ENCODE measurements at places on chromosomes 2 and 18.

GRCh38 chr2:241772063-241772499 is 4.5 kb upstream of the GAL3ST2 start:
- no peak for DNase-seq

GRCh38 chr18:46424898-46425297 is 232.1 kb downstream of the LOXHD1 start:
- DNase-seq: no peak

- no peak for DNase-seq
Observed at GRCh38 chr2:88006912-88007439, 9.4 kb downstream of the RNU2-63P start.

DNA sequence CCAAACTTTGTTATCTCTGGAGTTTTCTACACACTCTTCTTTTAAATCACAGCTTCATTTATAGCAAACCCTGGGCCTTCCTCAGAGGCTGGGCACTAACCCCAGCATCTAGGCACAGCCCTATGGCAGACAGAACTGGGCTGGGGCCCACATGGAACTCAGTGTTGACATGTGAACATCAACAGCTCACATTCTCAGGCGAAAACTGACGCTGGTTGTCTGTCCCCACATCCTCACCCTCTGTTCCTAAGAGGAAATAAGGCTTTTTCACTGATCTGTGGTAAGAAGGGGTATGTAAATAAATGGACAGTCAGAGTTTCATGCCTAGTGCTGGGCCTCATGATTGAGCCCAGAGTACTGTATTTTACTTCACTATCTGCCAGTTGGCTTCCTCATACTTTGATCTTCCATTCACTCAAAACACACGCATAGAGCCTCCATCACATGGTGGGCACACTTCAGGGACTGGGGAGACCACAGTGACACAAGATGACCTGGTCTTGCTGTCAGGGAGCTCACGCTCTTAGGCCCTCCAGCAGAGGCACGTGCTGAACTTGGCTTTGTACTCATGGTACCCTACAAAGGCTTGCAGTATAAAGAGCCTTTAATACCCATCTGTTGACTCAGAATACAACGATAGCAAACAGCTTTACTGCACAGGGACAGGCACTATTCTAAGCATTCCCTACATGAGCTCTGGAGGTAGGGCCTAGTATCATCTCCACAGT is 43.0 kb downstream of the EFEMP1 start:
- no peak for DNase-seq

DNA sequence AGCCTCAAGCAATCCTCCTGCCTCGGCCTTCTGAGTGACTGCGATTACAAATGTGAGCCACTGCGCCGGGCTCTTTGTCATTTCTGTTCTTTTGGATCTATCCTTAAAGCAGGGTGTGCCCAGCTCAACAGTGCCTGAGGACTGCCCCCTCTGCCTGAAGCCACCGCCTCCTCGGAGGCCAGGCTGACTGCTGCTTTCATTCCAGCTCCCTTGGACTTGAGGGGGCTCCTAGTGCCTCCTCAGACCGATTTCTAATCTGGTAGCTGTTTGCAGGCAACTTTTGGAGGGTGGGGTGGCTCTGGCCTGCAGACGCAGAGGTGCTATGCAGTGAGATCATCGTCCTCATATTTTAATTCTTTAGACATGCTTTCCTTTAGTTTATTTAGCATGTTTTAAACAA is 35.9 kb upstream of the KLF11 start:
- DNase-seq: no peak

DNA sequence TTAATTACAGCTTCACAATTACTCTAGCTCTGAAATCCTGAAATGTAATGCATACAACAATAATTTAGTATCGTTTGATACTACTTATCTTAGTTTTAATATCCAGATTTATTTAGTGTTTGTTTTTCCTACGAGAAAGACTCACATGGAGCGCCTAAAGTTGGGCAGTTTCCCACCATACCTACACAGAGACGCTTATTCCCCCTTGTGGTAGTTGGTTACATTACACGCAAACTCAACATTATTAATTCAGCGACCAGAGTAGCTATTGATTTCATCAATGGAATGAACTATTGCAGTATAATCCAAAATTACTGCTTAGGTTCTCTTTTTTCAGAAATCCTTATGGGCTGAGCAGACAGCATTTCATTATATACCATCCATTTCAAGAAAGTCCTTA is 164.0 kb upstream of the REG3G start:
- DNase-seq: no peak

- DNase-seq: no peak
Observed at GRCh38 chr2:177400337-177400923, 7.9 kb downstream of the AGPS start.

- no peak for DNase-seq
Observed at GRCh38 chr18:40347261-40347660, 1607.8 kb upstream of the PIK3C3 start.

Measured in stimulated activated CD8-positive, alpha-beta memory T cell treated with anti-CD3 and anti-CD28 coated beads, Interleukin-7, amount 100 ng/mL, for 1 hour (primary cell).